Esophagus squamous epithelium (tissue), 5 donors: ENCODE measurements at places on chromosomes 4 and X.

DNA sequence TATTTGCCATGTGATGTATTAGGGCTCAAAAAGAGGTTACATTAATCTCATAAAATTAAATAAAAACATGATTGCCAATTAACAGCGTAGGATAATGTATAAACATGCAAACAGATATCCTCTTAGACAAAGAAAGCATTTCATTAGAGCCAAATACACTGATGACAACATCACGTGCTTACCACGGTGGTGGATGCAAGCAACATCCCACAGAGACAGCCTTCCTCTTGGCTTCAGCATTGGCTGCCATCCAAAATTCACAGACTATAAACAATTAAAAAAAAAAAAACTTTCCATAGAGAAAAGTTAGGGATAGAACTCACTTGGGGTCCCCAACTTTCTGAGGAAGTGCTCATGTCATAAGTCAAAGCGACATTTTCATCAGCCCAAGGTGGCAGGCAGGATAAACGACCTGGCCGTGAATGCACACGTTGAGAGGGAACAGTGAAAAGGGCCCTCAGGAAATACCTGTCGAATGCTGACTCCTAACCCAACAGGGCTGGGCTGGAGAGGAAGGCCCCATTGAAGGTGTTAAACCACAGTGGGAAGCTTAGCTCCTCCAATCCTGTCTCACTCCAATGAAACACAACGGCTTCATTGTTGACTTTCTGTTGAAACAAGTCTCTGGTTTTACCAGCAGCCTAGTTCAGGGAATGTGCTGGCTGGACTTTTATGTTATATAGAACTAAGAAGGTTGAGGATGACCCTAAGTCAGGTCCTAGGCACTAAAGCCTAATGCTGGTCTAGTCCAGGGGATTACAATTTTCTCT lies 48.4 kb downstream of the IDS start:
- DNase-seq = no peak

- no peak for DNase-seq
These were observed 1646.4 kb upstream of the ADGRL3 start for GRCh38 chr4:59553721-59554091.

GRCh38 chr4:91485415-91485814 lies 818.4 kb upstream of the GRID2 start:
- DNase-seq = no peak

GRCh38 chrX:23381099-23382087 lies 46.7 kb downstream of the PTCHD1 start:
- no peak for DNase-seq

GRCh38 chr4:167119392-167119791 lies 114.9 kb downstream of the SPOCK3 start:
- no peak for DNase-seq

GRCh38 chrX:55342533-55343501 lies 78.1 kb upstream of the PAGE3 start:
- DNase-seq = no peak

DNA sequence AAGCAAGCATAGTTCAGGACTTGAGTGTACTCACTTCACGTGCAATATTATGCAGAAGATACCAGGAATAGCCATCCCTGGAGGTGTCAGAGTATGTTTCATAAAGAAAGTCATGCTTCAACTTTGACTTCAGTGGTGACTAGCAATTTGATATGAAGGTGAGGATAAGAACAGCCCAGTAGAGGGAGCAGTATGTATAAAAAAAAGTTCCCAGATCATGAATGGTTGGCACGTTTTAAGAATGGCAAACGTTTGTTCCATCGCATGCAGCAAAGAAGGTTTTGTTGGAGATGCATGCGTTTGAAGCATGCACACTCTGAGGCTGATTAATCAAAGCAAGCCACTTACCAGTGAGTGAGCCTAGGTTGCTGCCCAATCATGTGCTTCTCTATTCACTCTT lies 33.5 kb upstream of the SLITRK4 start:
- no peak for DNase-seq
